ENCODE measurements at places on chromosomes 13 and 19.

GRCh38 chr19:6402837-6403608, 10.1 kb upstream of the GTF2F1 start:
- DNase-seq = no peak

DNA sequence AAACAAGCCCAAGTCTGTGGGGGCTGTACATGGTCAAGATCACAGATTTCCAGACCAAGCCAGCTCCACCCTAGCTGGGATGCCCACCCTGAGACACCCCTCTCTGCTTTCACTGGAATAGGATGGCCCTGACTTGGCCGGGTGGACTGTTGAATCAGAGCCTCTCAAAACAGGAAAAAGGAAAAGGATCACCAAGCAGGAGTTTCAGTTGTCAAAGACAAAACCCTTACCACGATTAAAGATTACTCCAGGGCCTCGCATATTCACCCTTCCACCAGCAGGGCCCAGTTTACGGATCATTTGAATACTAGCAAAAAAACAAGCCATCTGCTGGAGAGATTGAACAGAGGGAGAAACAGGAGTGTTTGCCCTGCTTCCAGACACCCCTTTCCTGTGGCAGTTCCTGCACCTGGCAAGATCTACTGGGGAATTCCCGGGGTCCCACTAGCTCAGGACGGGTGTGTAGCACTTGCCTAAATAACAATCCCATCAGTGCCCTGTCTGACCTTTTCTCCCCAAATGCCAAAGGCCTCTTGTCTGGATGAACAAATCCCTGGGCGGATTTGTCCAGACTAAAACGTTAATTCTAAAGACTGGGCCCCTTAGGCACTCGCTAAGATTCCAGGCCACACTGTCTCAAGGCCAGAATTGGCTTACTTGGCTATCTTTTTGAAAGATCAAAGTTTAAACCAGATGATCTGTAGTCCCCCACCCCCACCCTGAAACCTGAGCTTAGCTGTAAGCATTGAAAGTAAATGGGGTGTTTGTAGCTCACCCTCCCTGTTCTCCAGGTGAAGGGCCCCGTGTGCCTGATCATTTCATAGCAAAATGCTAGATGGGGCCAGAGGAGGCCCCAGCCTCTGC, 38.4 kb downstream of the ACTN4 start:
- no peak for DNase-seq

GRCh38 chr13:77985866-77986636, 67.4 kb upstream of the EDNRB start:
- DNase-seq = no peak

- no peak for DNase-seq
Observed at GRCh38 chr19:51686171-51686570, 7.0 kb upstream of the SPACA6 start.

DNA sequence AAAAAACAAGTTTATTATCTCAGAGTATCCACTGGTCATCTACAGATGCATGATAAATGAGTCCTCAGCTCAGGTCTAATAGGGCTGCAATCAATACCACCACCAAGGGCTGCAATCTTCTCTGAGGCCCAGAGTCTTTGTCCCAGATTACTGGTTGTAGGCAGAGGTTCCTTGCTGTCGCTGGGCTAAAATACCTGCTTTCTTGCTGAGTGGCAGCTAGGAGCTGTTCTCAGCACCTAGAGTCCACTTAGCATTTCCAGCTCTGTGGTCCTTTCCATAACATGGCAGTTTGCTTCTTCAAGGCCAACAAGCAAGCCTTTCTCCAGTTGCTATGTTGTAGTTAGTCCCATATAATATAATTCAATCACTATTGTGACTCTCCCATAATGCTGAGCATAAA, 351.3 kb downstream of the SLITRK1 start:
- DNase-seq = no peak

DNA sequence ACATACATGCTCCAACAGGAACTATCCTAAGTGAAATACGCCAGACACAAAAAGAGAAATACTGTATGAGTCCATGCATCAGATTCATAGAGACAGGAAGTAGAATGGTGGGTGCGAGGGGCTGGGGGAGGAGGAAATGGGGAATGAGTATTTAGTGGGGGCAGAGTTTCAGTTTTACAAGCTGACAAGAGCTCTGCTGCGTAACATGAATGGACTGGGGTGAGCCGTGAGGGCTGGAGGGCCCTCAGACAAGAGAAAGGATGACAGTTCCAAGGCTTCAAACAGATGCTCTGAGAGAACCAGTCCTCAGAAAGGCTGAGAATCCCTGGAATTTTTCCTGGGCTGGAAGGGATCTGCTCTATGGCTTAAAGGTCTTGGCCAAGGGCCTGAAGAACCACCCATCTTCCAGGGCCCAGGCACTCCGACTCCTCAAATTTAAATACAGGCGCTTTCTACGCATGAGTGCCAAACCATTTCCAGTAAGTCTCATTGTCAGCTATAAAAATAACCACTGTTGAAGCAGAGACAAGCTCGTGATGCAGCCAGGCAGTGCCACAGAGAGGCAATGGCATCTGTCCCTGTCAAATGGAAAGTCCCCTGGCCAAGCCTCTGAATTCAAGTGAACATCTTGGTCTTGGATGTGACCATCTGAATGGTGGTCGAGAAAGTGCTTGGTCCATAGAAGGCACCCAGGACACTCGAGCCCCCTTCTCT, 17.5 kb downstream of the KLF2 start:
- no peak for DNase-seq

GRCh38 chr13:91193358-91193757, 154.1 kb upstream of the MIR17HG start:
- DNase-seq = no peak

- no peak for DNase-seq
Observed at GRCh38 chr19:55146078-55146704, 2.8 kb downstream of the TNNT1 start.

GRCh38 chr13:27279506-27279905, 8.9 kb downstream of the RASL11A start:
- DNase-seq = no peak

- DNase-seq = no peak
Observed at GRCh38 chr13:32200741-32201140, 114.4 kb downstream of the ZAR1L start.

GRCh38 chr13:75161804-75162203, 320.2 kb downstream of the TBC1D4 start:
- DNase-seq = no peak

GRCh38 chr13:113410472-113411201, 42.7 kb downstream of the ADPRHL1 start:
- no peak for DNase-seq

DNA sequence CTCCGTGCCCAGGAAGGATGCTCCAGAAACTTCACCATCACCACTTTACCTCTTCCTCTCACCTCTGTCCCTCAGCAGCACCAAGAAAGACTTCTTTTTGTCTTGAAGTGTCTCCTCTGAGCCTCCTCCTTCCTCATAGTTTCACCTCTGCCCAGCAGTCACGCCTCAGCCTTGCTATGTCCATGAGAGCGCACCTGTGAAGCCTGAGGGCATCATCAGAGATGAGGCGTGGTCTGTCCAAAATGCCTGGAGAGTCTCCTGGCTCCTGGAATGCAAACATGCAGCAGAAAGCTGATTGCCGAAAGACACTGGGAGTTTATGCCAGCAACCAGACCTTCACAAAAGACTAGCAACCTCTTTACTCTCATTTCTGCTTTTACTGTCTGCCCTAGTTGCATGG, 336.6 kb downstream of the TEX29 start:
- peak; percentile 43 for DNase-seq

DNA sequence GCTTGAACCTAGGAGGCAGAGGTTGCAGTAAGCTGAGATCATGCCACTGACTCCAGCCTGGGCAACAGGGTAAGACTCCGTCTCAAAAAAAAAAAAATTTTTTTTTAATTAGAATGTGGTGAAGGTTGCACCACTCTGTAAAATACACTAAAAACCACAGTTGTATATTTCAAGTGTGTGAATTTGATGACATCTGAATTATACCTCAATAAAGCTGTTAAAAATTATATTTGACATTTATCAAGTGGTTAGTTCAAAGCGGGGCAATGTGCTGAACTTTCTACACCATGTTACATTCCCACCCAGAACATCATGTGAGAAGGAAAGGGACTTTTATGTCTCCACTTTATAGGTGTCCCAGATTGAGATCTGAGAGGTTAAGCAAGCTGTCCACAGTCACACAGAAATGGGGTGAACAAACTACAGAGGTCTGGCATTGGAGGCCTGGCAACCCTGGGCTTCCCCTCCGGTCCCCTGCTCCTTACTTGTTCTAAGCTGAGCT, 5.9 kb upstream of the S1PR5 start:
- DNase-seq = no peak

- no peak for DNase-seq
Observed at GRCh38 chr13:59494560-59494970, 669.2 kb downstream of the DIAPH3 start.

DNA sequence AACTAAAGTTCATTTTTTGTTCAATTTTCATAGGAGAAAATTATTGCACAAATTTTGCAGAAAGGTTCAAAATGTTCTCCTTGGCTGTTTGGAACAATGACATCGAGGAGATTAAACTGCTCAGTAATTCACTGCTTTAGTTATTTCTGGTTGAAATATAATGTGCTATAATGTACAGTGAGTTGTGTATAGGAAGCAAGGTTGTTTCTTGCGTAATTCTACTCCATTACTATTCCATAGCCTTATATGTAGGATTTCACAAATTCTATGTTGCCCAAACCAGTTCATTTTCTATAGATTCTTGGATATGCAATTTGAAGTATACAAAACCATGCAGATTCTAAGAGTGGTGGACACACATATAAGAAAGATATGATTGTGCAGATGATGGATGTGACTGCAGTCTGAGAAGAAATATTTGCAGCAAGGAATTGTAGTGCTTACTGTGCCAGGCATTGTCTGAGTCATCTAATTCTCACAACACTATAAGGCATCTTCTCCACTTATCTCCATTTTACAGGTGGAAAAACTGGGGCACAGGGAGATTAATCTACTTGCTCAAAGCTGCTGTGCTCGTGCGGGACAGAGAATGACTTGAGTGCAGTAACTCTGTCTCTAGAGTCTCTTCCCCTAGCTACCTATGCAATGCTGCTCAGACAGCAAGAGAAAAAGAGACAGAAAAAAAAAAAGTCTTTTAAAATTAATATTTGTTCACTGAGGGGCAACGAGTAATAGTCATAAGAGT, 515.5 kb downstream of the MYO16 start:
- no peak for DNase-seq

- DNase-seq = no peak
Observed at GRCh38 chr19:8214802-8215201, 5.6 kb downstream of the CERS4 start.

DNA sequence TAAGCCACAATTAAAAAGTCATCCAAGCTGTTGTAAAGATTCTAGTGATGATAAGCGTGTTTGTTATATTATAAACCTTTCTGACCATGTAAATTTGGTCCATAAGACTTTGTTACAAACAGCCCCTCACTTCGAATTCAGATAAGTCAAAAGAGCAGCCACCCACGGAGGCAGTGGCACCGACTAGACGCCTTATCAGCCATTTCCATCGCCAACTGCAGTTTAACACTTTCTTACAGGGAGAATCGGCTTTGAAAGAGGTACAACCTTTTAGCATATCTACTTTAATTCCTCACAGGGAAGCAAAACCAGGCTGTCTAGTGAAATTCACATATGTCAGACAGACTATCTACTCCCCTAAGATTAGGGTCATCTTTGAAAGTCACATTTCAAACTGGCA, 47.5 kb downstream of the SOX21 start:
- no peak for DNase-seq

- DNase-seq = no peak
Observed at GRCh38 chr19:1935484-1936208, 5.3 kb upstream of the CSNK1G2 start.

- no peak for DNase-seq
Observed at GRCh38 chr13:43908156-43909126, 28.7 kb downstream of the LACC1 start.

GRCh38 chr19:12793290-12794195, 2.3 kb downstream of the JUNB start:
- DNase-seq = peak; percentile 95

- no peak for DNase-seq
Observed at GRCh38 chr19:41492843-41493242, 49.9 kb downstream of the ERICH4 start.

DNA sequence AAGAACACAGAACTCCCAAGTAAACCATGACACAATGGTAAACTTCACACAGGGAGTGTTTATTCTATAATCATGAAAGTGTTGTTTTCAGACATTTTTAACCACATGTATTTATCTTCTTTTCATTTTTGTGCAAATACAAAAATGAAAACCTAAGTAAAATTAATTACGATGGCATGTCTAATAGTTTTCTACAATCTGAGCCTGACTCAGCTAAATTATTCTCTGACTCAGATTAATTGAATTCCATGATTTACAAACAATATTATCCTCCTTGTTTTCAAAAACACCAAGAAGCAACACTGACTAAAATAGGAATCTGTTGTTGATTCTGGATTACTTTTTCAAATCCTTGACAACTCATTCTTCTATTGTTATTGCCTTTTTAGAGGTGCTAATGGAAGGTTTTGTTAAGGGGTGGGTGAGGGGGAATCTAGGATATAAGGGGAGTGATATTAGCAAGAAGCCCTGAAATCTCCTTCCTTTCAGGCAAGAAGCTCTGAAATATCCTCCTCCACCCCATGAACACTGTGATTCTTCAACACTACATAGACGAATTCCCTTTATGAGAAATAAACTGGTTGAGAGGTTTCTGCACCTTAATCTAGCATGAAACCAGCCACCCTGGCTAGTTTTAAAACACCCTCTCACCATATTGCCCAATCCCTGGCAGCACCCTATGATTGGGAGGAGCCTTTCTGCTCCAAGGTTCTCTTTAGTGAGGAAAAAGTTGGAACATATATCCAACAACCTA, 1057.7 kb upstream of the PCDH20 start:
- no peak for DNase-seq

- DNase-seq = no peak
Observed at GRCh38 chr13:43141685-43142084, 118.3 kb downstream of the DNAJC15 start.

DNA sequence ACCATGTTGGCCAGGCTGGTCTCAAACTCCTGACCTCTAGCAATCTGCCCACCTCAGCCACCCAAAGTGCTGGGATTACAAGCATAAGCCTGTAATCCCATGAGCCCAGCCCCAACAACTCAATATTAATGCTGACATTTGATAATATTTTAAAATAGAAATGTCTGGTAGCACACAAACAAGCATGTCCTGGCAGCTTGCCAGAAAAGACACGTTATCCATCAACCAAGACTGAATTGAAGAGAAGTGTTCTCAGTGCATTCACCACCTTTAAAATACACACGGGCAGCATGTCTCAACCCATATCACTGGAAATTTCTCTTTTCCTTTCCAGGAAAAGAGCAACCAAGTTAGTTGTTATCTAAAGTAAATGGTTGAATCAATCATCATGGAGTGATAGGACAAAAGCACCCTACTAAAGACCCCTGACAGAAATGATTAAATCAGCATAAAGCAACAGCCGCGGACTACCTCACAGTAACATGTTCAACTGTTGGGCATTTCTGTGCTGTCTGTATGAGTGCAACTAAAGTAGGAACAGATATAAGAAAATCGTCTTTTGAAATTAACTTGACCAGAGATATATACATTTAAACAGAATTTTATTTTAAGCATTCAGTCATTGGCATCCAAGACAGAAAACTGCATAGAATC, 25.0 kb downstream of the LHFPL6 start:
- DNase-seq = no peak

- no peak for DNase-seq
Observed at GRCh38 chr19:50710094-50710493, 9.5 kb downstream of the SHANK1 start.

- DNase-seq = no peak
Observed at GRCh38 chr13:70385852-70386251, 277.6 kb upstream of the KLHL1 start.

- no peak for DNase-seq
Observed at GRCh38 chr13:69109891-69110525, 997.6 kb upstream of the ATXN8OS start.

- DNase-seq = no peak
Observed at GRCh38 chr13:105612541-105612940, 922.9 kb downstream of the EFNB2 start.

GRCh38 chr13:28313579-28313978, 175.2 kb downstream of the PAN3 start:
- no peak for DNase-seq
